GM20000 (cell line): ENCODE measurements at places on chromosomes 6 and 20.

- no peak for DNase-seq
These were observed 1365.9 kb downstream of the GRIK2 start for GRCh38 chr6:102759415-102759814.

DNA sequence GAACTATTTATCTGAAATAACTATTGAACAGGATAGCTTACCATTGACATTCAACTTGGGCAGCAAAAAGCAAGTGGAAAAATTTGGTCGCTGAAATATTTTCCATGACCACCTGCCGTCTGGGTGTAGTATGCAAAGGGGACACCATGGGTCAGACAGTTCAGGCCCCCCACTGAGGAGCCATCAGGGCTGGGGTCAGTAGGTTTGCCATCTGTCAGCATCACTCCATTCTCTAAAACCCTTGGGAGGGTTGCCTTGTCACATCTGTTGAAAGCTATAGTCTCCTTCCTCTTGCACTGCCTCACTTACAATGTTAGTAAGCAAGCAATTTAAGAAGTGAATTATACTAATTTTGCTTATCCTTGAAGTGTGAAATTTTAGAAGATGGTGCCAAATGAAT, 44.9 kb downstream of the NRN1 start:
- no peak for DNase-seq

DNA sequence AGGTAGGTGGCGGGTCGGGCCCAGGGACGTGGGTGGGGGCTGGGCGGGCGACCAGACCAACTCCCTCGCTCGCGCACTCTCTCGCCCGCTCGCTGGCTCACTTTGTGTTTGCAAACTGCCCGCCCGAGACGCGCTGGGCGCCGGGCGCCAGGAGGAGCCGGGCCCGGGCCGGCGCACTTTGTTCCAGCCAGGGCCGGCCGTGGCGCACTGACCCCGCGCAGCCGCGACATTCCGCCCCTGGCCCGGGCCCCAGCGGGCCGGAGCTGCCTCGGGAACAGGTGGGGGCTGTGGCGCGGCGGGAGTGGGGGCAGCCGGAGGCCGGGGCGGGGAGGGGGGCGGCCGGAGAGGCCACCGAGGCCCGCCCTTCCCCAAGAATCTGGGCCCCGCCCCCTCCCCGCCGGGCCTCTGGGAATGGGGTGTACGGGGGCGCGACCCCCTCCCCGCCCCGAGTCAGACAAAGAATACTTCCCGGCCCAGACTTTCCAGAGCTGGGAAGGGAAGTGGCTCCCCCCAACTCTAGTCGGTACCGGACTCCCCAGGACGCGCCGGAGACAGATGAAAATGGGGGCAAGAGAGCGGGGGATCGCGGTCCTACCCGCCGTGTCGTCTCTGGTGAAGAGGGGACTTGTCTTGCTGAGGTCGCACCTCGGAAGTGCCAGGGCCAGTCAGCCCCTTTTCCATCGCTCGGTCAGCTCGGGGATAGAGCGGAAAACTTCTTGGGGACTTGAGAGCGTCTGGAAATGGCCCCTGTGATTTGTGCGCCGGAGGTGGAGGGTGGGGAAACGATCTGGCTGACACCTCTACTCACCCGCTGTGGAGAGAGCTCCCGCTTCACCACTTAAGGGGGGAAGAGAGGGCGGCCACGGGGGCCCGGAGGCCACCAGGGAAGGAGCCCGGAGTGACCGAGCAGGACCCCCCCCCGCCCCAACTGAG, 951 bp downstream of the FOXP4 start:
- peak; percentile 61 for DNase-seq

GRCh38 chr20:38208088-38208487, 43.0 kb upstream of the TGM2 start:
- DNase-seq: no peak

DNA sequence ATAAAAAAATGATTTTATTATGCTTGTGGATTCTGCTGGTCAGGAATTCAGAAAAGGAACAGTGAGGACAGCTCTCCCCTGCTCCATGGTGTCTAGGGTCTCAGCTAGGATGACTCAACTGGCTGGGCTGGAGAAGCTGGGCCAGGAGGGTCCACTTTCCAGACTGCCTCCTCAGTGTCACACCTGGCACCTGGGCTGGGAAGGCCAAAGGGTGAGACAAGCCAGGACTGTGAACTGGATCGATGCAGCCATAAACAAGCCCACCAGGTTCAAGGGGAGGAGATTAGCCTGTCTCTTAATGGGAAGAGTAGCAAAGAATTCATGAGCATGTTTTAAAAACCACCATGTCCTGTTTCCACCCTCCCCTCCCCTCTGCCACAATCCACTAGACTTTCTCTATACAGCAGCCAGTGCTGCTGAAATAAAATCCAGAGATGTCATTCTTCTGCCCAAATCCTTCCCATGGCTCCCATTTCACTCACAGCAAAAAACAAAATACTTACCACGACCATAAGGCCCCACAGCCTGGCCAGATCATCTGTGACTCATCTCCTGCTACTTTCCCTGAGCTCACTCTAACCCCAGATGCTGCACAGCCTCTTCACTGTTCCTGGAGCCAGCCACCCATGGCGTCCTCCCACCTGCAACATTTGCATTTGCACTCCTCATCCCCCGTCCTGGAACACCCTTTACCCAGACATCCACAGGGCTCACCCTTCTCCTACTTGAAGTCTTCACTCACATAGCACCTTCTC, 13.8 kb downstream of the SPTLC3 start:
- DNase-seq: no peak

GRCh38 chr20:49573900-49574416, 6.0 kb upstream of the PTGIS start:
- DNase-seq: no peak

GRCh38 chr6:39295611-39296011, 18.6 kb downstream of the KCNK17 start:
- no peak for DNase-seq

DNA sequence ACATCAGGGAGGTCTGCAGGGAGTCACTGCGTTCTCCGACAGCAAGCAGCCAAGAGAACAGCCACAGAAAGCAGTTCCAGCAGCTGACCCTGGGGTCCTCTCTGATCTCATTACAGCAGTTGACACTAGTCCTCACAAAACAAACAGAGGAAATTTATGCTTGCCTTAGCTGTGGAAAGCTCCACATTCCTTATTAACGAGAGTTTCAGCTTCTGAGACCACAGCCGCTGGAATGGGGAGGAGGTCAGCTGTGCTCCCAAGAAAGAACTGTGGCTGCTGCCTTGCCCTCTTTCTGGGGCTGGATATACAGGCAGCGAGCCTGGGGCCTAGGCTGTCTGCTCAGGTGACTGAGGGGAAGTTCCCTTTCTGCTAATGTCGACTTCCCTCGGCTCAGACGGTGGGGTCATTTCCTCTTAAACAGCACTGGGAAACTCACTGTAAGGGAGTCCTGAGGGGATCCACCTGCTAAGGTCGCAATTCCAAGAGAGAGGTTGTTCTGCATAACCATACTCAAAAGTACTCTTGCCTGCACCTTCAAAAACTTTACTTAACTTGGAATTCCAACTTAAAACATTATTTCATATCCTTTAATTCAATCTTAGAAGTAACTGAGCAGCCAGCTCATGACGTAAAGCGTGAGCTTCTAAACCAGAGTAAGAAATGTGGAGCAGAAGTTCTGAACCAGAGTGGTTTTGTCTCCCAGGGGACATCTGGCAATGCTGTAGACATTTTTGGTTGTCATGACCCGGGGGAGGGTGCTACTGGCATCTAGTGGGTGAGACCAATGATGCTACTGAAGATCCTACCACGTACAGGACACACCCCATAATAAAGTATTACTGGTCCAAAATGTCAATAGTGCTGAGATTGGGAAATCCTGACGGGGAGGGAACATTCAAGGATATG, 80.3 kb downstream of the BACH2 start:
- DNase-seq: peak; percentile 8

DNA sequence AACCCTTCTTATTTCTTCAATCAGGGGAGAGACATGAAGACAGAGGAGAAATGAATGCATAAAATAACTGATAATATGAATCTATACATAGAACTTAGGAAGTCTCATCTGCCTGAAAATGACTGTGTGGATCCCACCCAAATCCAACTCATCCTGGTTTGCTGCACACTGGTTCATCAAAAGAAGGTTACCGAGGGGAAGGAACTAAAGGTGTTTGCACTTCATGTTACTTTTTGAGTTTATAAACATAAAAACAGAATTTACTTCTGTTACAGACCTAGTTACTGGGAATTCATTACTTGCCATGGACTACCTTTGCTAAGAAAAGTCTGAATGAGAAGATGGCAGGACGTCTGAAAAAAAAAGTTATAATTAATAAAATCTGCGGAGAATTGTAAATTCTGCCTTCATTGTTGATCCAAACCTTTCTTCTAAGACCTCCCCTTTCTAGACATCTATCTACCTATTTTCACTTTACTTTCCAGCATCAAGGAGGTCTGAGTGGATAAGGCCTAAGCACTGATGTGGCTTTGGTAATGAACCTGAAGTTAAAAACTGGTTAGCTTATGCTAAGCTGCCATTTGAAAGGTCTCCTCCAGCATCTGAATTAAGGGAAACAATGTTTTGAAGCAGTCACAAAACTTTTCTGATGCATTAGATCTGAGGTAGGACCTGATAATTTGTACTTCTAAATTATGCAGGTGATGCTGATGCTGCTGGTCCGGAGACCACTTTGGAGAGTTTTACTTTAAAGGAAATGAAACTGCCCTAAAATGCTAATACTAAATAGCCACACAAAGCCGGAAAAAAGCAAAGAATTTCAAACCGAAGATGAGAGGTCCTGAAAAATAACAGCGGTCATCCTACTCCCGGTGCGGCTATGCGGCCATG, 84.0 kb downstream of the HFE start:
- no peak for DNase-seq

- no peak for DNase-seq
These were observed 167.0 kb downstream of the AIG1 start for GRCh38 chr6:143227675-143228074.

DNA sequence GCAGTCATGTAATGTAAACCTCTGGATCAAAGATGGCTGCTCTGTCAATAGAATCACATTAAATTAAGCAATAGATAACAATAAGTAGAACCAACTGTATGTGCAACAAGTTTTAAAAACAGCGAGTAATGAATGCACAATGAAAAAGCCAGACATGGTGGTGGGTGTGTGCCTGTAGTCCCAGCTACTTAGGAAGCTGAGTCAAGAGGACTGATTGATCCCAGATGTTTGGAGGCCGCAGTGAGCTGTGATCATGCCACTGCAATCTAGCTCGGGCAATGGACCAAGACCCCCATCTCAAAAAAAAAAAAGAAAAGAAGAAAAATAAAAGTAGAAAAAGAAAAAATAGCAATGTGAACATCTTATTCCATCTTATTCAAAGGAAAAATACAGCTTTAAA, 558.7 kb upstream of the MMS22L start:
- no peak for DNase-seq

DNA sequence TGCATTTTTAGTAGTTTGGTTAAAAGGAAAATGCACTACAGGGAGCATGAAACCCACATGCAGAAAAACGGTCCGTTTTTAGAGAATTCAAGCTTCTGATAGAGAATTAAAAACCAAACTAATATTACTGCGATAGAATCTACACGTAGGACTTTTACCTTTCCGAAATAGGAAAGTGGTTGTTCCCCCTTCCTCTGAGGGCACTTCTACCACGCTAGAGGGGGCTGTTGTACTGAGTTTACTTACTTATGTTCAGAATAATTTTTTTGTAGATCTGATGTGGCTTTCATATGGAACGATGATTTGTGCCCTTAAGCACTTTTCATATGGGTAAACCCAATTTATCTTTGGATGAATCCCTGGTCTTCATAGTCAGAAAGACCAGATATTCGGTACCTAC, 264.3 kb upstream of the PLN start:
- peak; percentile 30 for DNase-seq

- DNase-seq: no peak
These were observed 67.8 kb upstream of the ANKEF1 start for GRCh38 chr20:9966966-9967365.

- no peak for DNase-seq
These were observed 3.1 kb downstream of the PPP1R18 start for GRCh38 chr6:30683183-30683979.

DNA sequence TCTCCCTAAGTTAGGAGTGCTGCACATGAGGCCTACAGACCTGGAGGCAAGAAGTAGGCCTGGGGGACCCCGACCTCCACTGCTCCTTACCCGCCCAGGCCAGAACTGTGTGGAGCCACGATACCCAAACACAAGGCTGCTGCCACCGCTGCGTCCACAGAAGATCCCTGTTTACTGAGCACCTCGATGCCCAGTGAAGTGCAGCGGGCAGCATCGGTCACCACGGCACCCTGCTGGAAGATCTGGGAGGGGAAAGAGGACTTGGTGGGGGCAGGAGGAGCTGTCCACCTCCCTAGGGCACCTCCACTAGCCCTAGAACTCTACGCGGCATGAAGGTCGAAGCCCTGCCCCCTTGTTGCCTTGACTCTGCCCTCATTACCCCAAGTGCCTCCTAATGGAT, 9.9 kb downstream of the GGT7 start:
- DNase-seq: no peak

DNA sequence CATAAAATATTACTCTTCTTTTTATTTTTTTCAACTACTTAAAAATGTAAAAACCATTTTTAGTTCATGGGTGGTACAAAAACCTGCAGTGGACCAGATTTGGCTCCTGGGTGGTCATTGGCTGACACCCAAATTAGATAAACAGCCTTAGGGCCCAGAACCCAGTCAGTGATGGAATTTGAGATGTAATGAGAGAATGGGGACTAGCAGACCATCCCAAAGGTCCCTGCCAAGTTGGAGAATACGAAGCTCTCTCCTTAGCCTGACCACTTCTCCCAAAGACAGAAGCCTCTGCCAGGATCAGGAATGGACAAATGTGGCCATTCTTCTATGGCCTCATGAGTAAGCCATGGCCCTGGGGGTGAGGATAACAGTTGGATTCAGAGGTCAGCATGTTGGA, 194.7 kb downstream of the NFATC2 start:
- DNase-seq: no peak

DNA sequence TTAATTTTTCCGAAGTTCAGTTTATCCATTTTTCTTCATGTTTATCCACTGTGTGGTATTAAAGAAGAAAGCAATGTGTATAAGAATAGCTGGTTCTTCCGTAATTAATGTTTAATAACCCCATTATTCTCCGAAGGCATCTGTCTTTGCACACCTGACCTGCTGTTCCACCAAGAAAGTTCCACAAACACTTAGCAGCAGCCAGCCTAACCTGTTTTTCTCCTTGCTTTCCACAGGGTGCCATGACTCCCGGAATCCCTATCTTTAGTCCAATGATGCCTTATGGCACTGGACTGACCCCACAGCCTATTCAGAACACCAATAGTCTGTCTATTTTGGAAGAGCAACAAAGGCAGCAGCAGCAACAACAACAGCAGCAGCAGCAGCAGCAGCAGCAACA, 7.4 kb downstream of the TBP start:
- no peak for DNase-seq
